NCI-H2081 treated with DMSO at 0.1 percent for 48 hours (cell line): ENCODE measurements at places on chromosomes 5 and 9.

DNA sequence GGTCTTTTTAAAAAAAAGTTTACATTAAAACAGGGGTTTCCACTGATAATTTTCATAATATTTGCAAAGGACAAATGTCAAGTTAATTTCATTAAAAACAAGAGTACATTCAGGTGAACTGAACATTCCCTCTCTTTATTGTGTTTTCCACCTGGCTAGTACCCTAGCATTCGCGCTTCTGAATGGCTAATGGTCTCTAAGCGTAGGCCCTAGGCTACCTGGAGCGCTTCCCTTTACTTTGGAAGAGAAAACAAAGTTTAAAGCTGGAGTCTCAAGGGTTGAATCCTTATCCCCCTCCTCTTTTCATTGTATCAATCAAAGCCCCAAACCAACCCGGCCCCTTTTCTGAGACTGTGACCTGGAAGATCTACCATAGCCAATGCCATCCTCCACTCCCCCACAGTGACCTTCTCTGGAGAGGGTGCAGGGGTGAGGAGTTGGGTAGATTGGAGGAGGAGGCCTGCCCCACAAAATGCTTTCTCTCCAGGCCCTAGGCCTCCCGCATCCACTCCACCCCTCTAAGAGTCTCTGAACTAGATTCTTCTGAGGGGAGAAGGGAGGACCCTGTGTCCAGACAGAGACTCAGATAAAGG is 73.3 kb upstream of the TBCA start:
- DNase-seq: no peak

DNA sequence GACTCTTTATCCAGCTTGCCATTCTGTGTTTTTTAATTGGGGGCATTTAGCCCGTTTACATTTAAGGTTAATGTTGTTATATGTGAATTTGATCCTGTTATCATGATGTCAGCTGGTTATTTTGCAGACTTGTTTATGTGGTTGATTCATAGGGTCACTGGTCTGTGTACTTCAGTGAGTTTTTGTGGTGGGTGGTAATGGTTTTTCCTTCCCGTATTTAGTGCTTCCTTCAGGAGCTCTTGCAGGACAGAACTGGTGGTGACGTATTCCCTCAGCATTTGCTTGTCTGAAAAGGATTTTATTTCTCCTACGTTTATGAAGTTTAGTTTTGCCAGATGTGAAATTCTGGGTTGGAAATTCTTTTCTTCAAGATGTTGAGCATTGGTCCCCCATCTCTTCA is 381.1 kb downstream of the MAN2A1 start:
- no peak for DNase-seq

DNA sequence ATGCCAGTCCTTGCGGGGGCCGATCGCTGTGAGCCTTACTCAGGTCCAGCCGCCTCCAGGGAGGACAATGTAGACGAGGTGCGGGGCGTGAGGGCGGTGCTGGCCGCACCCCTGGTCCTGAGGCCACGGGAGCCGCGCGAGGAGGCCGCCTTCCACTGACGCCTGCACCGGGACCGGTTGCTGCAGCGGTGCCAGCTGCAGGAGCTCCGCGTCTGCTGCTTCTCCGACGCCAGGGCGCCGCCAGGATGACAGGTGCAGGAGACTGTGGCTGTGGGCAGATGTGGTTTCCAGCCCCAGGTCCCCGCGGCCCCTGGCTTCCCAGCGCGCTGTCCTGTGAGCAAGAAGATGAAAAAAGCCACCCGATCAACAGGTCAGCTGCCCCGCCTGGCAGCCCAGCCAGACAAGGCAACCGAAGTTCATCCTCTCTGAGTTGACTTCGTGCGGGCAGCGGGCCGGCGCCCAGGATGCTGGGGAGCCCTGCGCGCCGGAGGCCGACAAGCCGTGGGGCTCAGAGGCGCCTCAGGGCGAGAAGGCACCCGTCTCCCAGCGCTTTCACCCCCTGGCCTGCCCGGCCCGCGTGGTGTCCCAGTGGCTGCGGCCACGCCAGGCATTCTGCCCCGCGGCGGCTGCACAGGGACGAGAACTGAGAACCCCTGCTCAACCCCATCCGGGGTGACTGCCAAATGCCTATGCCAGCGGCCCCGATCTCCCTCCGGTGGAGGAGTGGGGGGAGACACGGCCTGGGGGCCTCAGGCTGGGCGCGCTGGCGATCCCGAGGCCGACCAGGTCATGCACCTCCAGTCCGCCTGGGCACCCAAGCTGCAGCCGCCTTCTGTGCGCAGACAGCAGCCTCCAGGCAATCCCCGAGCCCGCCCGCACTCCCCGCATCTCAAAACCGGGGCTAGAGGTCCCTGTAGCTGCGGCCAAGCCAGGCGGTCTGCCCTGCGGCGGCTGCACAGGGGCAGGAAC is 43.4 kb upstream of the BICD2 start:
- DNase-seq: no peak

DNA sequence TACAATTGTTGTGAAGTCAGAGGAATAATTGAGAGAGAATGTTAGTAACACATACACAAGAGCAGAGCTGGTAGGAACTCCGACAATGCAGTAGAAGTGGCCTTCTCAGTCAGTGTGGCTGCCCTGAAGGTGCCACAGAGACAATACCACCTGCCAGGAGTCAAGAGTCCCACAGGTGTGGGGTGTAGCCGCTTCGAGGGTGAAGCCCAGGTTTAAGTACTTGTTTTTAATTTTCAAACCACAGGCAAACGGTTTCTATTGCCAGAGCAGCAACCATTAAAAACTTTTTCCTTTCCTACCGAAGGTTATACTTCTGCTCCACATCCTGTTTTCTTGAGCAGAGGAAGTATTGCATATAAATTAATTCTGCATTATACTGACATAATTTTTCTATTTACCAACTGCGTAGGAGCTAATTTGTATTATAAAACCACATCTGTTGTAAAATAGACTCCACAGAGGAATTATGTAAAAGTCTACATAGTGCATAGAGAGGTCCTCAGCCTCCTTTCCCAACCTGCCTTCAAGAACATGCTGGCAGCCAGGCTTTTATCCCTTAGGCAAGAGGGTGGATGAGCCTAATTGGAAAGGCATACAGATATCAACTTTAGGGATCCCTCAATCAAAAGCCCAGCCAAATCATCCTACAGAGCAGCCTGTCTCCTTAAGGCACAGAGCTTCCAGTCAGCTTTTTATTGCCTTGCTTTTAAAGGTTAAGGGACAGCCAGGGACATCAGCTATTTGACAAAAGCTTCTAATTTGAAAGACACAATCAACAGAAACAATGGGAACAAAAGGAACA is 12.9 kb upstream of the ACTBL2 start:
- DNase-seq: no peak

- DNase-seq: no peak
Measured at GRCh38 chr9:123954518-123955280, 24.8 kb upstream of the DENND1A start.

DNA sequence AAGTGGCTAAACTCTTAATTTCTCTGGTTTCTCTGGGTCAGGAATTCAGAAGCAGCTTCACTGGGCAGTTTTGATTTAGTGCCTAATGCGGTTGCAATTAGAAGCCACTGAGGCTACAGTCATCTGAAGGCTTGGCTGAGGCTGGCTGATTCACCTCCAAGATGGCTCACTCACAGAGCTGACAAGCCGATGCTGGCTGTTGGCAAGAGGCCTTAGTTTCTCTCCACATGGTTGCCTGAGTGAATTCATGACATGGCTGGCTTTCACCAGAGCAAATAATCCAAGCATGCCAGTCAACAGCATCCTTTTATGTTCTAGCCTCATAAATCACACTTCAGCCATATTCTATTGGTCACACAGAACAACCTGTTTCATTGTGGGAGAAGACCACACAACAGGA is 2.8 kb upstream of the CDK7 start:
- DNase-seq: no peak

DNA sequence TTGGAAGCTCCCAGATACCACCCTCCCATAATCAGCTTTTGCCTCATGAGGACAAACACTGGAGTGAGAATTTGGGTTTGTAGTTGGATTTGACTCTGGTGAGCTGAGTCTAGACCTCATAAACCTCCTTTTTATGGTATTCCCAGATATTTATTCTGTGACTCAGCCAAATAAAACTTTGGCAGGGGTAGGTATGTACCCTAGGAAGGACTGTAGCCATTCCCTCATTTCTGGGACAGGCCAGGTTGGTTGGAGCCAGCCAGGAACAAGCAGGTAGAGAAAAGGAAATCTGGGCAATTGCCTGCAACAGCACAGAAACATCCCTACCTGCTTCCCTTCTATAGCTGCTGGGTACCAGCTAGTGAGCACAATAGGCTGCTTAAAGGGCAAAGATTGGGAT is 19.4 kb downstream of the ENHO start:
- no peak for DNase-seq

GRCh38 chr5:55724281-55724680 is 12.2 kb upstream of the SLC38A9 start:
- DNase-seq: no peak

GRCh38 chr9:28064241-28064815 is 491.0 kb upstream of the C9orf72 start:
- DNase-seq: no peak

GRCh38 chr5:139205124-139205523 is 7.0 kb upstream of the SIL1 start:
- no peak for DNase-seq

DNA sequence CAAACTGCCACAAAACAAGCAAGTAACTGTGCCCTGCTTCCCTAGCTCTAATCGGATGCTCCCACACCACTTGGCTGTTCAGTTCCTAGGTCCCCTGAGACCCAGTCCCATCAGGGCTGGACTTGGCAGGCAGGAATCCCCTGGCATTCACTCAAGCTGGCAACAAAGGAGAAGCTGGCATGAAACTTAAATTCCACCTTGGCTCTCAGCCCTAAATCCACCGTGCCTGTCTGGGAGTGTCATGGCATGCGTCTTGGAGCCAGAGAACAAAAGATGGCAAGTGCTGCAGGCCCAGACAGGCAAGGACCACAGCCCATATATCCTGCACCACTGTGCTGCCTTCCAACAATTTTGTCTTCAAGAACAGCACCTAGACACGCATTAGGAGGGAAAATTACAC is 38.2 kb downstream of the ETF1 start:
- no peak for DNase-seq

- DNase-seq: no peak
Measured at GRCh38 chr9:133188843-133189180, 20.2 kb downstream of the OBP2B start.

DNA sequence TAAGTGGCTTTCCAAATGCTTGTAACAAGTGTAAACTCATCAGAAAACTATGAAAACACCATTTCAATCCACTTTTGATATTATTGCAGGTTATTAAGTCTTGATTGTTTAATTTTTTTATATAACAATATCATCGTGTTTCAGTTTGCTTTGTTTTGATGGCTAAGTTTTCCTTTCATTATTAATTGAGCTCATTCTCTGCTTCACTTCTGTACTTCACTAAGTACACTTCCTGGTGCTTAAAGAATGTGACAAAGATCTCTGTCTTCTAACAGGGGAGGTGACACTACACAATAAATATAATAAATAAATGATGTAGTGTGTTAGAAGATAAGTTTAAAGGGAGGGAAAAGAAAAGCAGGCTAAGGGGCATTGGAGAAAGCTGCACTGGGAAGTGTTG is 13.0 kb upstream of the RAD23B start:
- no peak for DNase-seq

GRCh38 chr5:133333326-133334150 is 278.8 kb downstream of the FSTL4 start:
- no peak for DNase-seq

- no peak for DNase-seq
Measured at GRCh38 chr5:178637356-178638074, 10.7 kb upstream of the CLK4 start.

DNA sequence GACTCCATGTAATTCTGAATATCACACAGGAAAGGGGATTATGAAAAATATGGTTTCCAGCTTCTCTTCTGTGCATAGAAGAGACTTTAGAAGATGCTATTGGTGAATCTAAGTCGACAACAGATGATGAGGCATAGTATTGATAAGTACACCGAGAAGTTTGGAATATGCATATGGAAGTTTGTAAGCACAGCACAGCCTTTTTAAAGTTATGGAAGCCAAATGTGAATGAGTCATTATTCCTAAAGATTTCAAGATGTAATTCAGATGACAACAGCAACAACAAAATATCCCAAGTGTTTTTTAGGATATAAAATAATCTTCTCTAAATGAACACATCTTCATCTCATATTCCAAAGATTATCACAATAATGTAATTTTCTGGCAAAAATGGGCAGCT is 1723.3 kb downstream of the EFNA5 start:
- DNase-seq: no peak

DNA sequence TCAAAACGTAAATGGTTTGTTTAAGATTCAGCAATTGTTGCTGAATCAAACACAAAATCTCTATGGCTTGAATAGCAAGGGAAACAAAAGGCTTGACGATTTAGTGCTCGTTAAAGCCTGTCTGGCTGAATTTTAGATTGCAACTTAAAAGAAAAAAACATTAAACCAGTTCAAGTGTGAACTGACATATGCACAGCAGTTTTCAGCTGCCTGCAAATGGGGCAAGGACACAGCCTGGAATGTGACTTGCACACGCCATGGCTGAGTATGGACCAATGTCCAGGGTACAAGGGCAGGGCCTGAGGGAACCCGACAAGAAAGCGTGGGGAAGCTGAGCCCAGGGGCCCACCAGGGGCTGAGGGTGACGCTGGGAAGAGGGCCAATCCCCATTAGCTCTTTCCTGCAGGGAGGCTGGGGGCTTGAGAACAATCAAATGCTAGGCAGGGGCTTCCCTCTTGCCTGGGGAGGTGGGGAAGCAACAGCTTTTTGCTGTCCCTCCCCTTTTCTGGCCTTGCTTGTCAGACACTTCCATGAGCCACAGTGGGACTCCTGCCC is 89.6 kb upstream of the LRRTM2 start:
- no peak for DNase-seq

DNA sequence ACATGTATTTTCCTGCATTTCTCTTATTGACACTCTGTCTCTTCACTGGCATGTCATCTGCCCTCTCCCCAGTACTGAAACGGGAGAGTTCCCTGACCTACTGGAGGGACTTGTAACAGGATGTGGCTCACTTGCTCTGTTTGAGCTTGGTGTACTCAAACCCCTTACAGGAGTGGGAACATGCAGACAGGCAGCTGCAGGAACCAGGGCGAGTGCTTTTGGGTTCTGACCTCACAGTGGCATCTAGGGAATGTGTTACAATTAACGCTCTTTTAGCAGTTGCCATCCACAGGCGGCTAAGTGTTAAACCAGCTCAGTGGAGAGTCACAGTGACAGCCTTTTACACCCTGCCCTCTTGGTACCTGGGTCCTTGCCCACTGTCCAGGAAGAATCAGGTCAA is 300.3 kb upstream of the GRAMD2B start:
- no peak for DNase-seq

GRCh38 chr5:105207066-105207465 is 1644.5 kb upstream of the NUDT12 start:
- DNase-seq: no peak

GRCh38 chr9:100579665-100580064 is 1.8 kb downstream of the CAVIN4 start:
- DNase-seq: no peak

DNA sequence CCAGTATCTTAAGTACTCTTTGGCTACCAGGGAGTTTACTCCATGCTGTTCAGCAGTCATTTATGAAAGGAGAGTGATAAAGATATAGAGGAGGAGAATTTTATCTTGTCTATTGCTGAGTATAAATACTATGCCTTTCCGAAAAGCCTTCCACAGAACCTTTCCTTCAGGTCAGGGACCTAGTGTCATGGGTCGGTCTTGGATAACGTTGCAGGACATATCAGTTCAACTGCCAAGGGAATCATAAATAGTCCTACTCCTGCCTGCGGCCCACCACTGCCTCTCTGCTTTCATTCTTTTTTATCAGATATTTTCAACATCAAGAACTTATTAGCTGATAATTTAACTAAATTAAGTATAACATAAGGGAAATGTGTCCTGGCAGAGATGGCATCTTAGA is 122.0 kb upstream of the CCDC152 start:
- no peak for DNase-seq
